ENCODE measurements at places on chromosomes 2 and 18.

DNA sequence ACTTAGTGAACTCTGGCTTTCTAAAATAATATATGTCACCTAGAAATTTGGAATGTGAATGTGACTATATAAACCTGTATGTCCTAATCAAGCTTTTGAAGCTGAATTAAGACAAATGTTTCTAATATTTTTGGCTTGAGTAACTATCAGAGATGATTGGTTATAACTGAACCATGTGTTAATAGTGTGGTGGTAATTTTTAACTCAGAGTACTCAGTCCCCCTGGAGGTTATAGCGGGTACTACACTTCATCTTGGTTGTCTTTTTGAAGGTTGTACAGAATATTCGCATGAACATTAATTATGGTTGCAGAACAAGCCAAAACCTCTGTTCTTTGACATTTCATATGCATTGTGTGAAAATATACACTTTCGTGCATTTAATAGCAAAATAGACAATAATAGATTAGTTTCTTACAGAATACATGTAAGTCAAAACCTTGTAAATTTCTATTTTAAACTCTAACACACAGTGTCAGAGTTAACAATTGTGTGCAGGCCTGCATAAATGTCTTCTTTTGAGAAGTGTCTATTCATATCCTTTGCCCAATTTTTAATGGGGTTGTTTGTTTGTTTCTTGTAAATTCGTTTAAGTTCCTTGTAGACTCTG, 86.0 kb downstream of the OSBPL6 start:
- no peak for DNase-seq

- no peak for DNase-seq
Measured at GRCh38 chr18:76616373-76616772, 121.3 kb upstream of the ZNF516 start.

GRCh38 chr2:240962300-240963064, 35.9 kb upstream of the SNED1 start:
- no peak for DNase-seq

- no peak for DNase-seq
Measured at GRCh38 chr2:136281281-136282114, 163.5 kb upstream of the CXCR4 start.

- no peak for DNase-seq
Measured at GRCh38 chr18:56574861-56575260, 63.5 kb downstream of the TXNL1 start.

- no peak for DNase-seq
Measured at GRCh38 chr2:9281145-9281544, 74.5 kb downstream of the ASAP2 start.

- no peak for DNase-seq
Measured at GRCh38 chr2:209456489-209456888, 32.6 kb downstream of the MAP2 start.

GRCh38 chr18:59382383-59382782, 23.3 kb upstream of the LMAN1 start:
- no peak for DNase-seq

DNA sequence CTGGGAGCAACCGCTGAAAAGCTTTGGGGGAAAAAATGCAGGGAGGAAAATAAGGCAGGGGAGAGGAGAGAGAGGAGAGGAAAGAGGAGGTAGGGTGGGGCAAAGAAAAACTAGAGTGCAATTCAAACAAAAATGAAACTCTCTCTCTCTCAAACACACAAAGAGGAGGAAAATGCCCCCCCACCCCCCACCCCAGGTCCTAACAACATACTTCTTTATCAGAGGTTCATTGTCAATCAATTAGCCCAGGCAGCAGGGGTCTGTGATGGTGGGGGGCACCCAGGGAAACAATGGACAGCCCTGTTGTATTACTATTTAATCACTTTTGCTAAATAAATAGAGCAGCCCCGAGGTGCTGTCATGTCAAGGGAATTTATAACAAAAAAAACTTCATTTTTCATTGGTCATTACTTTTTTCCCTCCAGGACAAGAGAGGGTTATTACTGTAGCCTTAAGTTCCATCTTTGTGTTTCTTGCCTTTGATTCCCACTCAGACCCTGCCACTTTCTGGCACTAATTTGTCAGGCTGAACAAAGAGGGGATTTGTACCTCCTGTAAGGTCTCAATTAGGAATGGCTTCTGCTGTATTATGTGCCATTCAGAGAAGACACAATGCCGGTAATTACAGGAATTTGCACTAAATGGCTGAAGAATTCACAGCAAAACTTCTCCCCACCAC, 55.0 kb downstream of the PLEKHM3 start:
- no peak for DNase-seq

- no peak for DNase-seq
Measured at GRCh38 chr2:112887964-112888749, 22.8 kb upstream of the IL37 start.

- DNase-seq, result no peak
Measured at GRCh38 chr2:235672720-235673119, 178.9 kb downstream of the AGAP1 start.

- DNase-seq, result no peak
Measured at GRCh38 chr18:48847807-48848486, 102.8 kb downstream of the SMAD7 start.

DNA sequence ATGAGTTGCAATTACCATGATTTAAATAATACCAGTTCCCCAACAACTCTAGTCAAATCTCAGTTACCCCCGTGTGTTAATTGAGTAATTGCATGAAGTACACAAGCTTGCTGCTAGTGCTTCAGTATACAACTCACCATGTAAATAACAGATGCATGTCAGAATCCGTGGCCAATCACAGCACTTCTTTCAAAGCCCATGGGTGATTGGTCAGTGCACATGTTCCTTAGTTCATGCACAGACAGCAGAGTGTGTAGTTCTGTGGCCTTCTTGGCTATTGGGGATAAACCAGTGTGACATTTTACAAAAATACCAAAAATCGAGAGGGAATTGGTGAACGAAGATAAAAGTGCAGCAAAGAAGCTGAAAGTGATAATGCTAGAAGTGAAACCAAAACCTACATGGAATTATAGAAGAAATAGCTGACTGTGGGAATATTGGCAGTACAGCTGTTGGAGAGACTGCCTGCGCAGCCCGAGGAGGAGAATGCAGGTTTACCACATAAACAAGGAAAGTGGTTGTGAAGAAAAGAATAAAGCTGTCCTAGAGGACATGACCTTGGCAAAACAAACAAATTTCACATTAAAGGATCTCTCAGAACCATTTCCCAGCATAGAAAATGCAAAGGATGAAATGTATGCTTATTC, 59.4 kb downstream of the NEDD4L start:
- DNase-seq, result no peak

DNA sequence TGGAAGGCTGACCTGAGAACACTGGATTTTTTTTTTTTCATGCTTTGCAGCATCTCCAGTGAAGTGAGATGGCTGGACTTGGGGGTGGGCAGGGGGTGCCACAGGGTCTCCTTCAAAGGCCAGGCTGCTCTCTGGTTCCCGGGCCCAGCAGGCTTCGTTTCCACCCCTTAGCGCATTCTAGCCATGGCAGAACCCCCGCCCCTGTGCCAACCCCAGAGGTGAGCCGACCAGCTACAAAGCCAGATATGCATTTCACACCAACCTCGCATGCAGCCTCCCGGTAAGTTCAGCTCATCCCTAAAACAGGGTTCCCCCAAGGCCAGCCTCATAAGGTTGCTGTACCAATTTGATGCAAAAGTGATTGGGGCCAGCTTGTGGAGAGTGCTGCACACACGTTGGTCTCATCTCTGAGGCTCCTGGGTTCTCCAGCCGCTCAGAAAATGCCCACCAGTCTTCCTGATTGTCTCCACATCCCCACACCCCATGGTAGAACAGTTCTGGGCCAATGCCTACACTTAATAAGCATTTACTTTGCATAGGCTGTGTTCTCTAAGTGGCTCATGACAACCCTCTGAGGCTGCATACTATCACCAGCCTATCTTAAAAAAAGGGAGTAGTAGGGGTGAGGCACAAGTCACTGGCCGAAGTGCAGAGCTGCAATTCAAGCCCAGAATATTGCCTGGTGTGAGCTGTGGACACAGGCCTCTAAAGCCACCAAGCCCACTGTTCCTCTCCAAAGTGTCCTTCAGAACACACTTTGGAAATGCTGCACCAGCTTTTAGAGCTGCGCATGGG, 23.3 kb downstream of the SMAD7 start:
- no peak for DNase-seq

GRCh38 chr2:19098467-19099160, 259.8 kb downstream of the OSR1 start:
- no peak for DNase-seq

DNA sequence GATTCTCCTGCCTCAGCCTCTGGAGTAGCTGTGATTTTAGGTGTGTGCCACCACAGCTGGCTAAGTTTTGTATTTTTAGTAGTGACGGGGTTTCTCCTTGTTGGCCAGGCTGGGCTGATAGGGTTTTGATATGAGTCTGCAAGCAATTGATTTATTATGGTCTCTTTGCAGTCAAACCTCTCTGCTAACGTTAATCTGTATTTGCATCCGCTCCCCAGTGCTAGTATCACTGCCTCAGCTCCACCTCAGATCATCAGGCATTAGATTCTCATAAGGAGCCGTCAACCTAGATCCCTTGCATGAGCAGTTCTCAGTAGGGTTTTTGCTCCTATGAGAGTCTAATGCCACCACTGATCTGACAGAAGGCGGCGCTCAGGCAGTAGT, 19.0 kb downstream of the HAT1 start:
- no peak for DNase-seq

GRCh38 chr2:68926796-68927195, 25.9 kb downstream of the GKN2 start:
- no peak for DNase-seq

DNA sequence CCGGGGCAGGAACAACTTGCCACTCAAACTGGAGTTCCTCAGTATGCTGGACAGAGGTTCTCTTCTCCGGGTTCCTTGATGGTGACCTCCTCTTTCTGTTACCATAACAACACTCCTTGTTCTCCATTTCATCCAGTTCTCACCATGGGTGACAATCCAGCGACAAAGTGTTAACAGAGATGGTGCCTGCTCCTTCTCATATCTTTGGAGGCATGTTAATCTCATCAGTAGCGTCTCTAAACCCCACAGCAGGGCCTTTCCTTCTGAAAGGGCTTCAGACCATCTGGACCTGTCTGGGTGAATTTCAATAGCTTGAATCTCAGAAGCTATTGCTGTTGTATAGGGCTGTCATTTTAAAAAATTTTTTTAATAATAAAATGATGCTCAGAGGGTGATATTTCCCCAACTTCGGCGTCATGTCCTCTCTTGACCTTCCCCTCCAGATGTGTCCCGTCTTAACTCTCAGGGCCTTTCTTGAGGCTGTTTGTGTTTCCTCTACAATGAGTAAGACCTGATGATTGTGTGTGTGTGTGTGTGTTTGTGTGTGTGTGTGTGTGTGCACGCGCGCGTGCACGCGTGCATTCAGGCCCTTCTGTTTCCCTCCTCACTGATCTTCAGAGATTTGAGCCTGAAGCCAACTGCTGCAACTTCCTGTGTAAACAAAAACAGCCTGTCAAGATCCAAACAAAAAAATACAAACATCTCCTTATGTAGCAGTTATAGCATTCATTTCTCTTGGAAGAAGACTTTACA, 24.3 kb upstream of the CETN1 start:
- DNase-seq, result no peak

- DNase-seq, result no peak
Measured at GRCh38 chr2:124961132-124961531, 936.0 kb downstream of the CNTNAP5 start.

- no peak for DNase-seq
Measured at GRCh38 chr2:86002375-86002774, 103.3 kb downstream of the POLR1A start.

GRCh38 chr2:190415794-190416775, 7.9 kb downstream of the MFSD6 start:
- no peak for DNase-seq

DNA sequence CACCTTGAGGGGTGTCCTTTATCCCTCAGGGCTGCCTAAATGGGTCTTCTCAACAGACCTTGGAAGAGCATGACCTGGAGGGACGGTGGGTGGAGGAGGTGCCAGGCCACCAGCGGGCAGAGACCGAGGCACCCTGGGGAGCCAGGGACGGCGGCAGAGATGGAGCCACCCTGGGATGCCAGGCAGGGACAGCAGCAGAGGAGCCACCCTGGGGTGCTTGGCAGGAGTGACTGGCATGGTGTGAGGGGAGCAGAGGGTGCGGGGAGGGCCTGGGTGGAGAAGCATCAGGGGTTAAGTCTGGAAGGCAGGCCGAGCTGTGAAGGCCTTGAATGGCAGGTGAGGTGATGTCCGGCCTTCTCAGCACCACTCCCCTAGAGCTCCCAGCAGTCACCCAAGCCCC, 56.1 kb downstream of the CIB4 start:
- DNase-seq, result no peak

- DNase-seq, result no peak
Measured at GRCh38 chr2:234174742-234175141, 124.2 kb downstream of the SPP2 start.

- no peak for DNase-seq
Measured at GRCh38 chr2:136407952-136408318, 290.0 kb upstream of the CXCR4 start.

GRCh38 chr2:45450634-45451033, 160.4 kb downstream of the SRBD1 start:
- DNase-seq, result no peak

- DNase-seq, result no peak
Measured at GRCh38 chr2:164737612-164738081, 104.0 kb downstream of the COBLL1 start.

DNA sequence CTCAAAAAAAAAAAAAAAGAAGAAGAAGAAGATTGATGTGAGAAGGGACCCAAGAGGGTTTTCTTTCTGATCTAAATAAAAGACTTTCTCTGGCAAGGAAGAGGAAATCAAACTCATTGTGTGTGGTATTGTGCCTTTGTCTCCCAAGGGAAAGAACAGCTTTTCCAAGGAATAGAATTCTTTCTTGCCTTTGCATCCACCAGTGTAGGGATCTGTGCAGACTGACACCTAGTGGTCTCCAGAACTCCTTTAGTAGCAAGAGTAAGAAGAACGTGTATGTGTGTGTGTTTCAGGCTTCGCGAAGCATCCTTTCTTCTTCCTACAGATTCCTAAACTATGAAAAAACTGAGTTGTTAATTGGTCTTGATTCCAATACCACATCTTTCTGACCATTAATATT, 33.5 kb upstream of the CRIM1 start:
- DNase-seq, result no peak

DNA sequence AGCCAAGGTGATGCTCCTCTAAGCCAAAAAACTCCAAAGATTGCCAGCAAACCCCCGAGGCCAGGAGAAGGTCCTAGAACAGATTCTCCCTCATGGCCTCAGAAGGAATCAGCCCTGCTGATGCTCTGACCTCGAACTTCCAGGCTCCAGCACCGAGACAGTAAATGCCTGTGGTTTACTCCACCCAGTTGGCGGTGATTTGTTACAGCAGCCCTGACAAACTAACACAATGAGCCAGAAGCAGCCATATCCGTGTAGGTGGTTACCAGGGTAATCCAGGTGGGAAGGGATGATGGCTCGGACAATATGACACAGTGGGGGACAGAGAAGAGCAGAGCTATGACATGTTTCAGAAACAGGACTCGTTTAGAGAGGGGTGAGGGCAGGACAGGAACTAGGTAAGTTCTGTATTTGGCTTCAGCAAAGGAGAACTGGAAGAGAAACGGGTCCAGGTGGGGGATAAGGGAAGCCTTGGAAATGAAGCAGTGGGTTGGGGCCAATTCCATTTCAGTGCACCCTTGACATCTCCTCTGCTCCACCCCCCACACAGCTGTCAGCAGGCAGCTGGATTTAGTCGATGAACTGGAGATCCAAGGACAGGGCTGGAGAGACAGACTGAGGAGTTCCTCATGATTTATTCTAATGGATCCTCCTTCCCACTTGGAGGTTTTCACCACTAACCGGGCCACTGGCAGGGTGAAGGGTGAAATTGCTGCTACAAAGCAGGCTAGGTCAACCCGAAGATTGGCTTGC, 179.7 kb upstream of the SH3BP4 start:
- no peak for DNase-seq

All from activated CD4-positive, CD25-positive, alpha-beta regulatory T cell treated with anti-CD3 and anti-CD28 coated beads, Interleukin-2, amount 50 U/mL, for 16 hours (primary cell).